ENCODE measurements at places on chromosomes 7 and 10.

DNA sequence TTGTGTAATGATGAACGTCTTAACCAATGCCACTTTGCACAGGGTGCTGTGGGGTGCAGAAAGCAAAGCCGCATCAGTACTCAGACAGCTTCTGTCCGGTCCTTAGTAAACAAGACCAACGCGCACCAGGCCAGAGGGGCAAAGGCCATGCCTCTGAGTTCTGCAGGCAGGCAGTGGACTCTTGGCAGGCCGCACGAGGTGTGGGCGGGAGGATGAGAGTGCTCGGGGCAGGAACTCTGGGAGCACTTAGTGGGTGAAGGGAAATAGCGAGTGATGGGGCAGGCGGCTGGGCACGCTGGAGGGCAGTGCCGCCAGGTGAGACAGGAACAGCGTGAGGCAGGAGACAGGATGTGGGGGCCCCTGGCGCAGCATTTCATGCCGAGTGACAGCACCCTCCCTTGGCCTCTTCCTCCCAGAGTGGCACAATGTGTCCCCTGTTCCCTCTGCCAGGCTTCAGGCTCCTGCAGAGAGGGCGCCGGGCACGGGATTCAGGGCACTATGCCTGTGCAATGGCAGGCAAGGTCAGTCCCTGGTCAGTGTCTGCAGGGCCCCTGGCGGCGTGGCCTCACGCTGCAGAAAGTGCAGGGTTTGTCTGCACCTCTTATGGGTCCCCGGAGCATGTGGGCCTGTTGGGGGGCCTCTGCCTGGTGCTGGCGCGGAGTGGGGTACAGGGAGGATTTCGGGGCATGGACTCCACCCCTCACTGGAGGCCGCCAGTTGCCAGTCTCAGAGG is 60.4 kb downstream of the VIPR2 start:
- no peak for DNase-seq

- DNase-seq, result peak; percentile 66
Measured at GRCh38 chr7:34019301-34019790, 114.0 kb downstream of the BMPER start.

DNA sequence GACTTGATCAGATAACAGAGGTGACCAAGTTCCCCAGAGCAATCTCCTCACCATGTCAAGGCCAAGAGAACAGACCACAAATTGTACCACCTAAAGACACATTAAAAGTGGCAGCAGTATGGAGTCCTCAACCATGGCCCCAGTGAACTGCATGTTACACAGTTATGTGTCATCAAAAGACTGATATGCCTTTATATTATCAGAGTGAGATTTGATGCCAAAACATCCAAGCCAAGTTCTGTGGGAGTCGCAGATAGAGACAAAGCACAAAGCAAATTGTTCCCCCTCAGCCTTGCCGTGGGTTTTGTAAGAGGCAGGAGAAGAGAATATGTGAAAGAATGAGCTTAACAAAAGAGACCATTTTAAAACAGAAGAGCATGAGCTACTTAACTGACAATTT is 39.2 kb upstream of the TES start:
- DNase-seq, result no peak

GRCh38 chr10:44806950-44807349 is 104.2 kb upstream of the TMEM72 start:
- no peak for DNase-seq

DNA sequence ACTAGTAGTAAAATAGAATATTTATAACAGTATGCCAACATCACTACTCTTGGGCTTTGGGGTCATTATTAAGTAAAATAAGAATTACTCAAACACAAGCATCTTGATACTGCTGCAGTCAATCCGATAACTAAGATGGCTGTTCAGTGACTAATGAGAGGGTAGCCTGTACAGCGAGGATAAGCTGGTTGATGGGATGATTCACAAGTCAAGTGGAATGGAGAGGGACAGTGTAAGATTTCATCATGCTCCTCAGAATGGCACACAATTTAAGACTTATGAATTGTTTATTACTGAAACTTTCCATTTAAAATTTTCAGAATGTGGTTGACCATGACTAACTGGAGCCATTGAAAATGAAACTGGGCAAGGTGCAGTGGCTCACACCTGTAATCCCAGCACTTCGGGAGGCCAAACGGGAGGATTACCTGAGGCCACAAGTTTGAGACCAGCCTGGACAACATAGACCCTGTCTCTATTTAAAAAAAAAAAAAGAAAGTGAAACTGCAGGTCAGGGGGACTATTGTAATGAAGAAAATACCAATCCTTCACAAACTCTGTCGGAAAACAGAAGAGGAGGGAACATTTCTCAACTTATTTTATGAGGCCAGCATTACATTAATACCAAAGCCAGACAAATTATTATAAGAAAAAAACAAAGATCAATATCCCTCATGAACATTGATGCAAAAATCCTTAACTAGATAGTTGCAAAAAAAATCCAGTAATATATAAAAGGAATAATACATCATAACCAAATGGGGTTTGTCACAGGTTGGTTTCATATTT is 11.2 kb downstream of the AVL9 start:
- DNase-seq, result no peak

DNA sequence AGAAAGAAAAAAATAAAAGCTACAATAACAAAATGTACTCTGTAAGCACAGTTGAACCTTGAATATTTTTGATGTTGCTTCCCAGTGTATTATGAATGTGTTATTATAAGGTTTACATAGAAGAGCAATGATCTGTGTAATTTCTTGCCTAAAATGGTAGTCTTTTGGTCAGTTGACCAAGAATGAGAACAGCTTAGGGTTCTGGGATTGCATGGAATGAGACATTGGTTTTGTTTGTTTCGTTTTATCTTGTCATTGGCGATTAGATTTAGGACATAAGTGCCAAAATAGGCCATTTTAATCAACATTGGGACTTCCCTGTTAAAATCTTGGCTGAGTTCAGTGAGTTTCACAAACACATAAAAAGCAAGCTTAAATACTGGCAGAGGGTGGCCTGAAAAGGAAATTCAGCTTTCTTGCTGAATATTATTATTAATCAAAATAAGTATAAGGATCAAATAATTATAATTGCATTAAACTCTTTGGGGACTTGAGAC is 49.1 kb upstream of the GLCCI1 start:
- no peak for DNase-seq

DNA sequence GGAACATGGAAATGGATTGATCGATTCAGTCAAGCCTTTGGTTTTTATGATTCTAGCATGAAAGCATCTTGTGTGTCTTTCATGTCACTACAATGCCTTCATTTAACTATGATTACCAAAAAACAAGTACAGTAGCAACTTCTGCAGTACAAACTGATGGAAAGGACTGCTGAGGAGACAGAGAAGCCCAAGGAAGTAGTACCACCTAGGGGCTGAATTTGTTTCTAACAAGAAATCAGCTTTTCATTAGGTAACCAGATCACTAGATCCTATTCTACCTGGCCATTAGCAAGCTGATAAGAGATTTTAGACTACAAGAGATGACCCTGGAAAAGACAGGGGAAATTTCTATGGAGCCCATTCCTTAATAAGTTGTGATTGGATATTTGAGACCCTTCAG is 3.2 kb upstream of the IFIT1 start:
- DNase-seq, result no peak

DNA sequence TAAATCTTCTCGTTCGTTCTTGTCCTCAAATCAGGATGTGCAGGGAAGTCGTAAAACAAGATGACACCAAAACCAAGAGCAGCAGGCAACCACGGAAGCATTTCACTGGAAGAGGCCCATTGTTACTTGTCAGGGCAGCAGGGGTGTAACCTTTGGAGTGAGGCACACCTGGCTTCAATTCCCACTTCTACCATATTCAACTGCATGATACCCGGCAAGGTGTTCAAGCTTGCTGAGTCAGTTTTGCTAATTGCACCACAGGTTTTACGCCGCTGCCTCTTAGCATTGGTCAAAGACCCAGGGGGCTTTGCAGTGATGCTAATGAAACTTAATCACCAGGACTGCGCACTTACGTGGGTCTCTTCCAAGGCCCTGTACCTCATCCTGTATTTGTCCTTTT is 50.0 kb upstream of the PTER start:
- no peak for DNase-seq

- no peak for DNase-seq
Measured at GRCh38 chr7:151490456-151491105, 29.1 kb downstream of the RHEB start.

DNA sequence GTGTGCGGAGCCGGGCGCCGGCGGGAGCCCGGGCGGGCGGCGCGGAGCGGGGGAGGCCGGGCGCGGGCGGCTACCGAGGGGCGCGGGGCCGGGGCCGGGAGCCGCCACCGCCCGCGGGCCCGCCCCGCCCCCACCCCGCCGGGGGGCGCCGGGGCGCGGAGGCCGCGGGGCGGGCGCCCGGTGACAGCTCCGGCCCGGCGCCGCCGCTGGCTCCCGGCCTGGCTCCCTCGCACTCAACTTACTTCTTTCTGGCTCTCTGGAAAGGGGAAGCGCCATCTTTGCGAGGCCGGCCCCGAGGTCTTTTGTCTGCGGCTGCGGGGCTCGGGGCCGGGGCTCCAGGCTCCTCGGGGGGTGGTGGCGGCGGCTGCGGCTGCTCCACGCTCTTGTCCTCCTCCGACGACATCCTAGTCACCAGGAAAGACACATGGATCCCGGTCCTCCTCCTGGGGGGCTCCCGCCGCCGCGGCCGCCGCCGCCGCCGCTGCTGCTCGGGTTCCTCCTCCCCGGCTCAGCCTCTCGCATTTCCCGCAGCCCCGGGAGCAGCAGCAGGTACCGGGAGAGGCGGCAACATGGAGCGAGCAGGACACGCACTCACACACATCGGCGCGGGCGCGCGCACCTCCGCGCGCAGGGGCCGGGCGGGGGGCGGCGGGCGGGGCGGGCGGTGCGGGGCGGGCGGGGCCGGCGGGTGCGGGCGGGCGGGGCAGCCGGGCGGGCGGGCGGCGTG is at the start of gene KMT2C:
Gene KMT2C, minus strand, starts transcription at position 620 of the 727 bp plus-strand sequence. Its CDS starts 217 bp downstream, at position 403.
- DNase-seq, result no peak

GRCh38 chr7:39727231-39728012 is 104.0 kb downstream of the RALA start:
- no peak for DNase-seq

- DNase-seq, result no peak
Measured at GRCh38 chr10:87974769-87975168, 111.3 kb downstream of the PTEN start.

DNA sequence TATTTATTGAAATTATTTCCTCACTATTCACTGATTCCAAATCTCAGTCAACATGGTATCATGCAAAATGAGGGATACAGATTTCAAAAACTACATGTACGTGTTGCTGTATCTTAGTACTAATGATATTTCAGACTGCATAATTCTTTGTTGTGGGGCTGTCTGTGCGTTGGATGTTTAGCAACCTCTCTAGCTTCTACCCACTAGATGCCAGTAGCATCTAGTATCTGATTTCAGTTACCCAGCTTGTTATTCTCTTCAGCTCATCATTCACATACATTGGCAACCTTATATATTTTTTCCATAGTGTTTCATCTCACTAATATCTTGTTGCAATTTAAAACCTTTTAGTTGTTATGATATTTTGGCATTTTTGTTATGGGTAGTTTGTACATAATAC is 22.5 kb upstream of the WASL start:
- DNase-seq, result no peak

- no peak for DNase-seq
Measured at GRCh38 chr10:131743190-131744151, 157.3 kb upstream of the PPP2R2D start.

DNA sequence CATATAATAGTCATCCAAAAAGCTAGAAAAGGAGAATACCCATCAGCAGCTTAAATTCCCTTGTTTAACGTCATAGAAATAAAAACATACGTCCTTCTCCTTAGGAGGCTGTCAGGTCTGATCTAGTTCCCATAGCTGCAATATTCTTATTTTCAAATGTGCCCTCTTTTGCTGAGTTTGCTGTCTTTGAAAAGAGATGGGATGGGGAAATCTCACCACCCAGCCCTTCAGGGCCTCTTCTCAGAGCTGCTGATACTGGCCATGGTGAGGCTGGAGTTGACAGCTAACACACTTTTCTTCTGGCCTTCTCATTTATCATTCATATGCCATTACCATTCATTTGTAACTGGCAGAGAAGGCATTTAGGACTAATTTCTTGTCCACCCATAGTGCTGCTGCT is 5.1 kb upstream of the PCGF5 start:
- no peak for DNase-seq

DNA sequence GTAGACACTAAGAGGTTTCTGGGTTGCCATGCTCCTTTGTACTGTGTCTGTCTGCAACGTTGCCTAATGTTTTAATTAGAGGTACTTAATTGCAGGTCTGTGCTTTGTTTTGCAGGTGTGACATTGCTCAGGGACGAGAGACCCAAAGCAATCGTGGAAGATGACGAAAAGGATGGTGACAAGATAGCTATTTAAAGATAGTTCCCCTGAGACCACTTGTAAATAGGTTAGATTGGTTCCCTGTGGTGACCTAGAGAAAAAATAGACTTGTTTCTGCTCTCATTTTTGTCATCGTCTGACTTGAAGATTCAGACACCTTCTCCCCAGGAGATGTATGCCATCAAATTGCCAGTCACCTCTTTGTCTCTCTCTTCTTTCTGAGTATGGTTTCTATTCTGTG is 20.1 kb downstream of the PPP1R17 start:
- no peak for DNase-seq

DNA sequence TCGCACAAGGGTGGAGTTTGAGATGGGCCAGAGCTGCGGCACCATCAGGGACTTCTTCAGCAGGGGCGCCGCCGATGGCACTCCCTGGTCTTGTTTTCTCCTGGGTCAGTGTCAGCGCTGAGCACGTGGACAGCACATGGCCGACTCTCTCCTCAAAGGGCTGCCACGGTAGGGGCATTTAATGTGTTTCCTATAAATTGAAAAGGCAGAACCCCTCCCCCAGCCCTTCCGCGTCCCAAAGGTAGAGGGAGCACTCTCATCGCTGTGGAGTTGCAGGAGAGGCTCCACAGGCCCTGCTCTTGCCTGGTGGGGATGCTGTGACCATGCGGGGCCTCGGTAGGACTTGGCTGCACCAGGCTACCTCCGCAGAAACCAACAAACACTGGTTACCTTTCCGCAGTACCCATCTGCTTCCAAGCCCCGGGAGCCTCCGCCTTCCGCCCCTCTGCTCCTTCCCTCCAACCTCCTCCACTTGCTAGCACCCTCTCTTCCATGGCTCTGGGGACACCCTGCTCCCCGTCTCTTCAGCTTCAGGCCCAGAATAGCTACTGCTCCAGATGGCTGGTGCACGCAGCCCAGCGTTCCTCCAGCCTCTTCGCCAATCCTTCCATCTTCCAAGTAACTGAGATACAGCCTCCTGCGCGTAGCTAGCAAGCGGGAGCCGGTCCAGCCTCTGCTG is 166.3 kb upstream of the ADCY1 start:
- DNase-seq, result no peak

- DNase-seq, result no peak
Measured at GRCh38 chr10:22427101-22427500, 81.8 kb downstream of the SPAG6 start.

GRCh38 chr10:30431435-30431911 is 2.5 kb upstream of the MAP3K8 start:
- no peak for DNase-seq
